Hair follicular keratinocyte (primary cell): ENCODE measurements at places on chromosomes 1 and 21. TPM values are rescaled to one million over a fixed set of nuclear protein-coding genes. Genes with fewer than 3 reads are reported as not detected.

Gene ZNF687
- 13.3 and 14.2 TPM in 2 replicates for total RNA-seq

Gene SHE
- total RNA-seq = under 0.01 TPM in 1 of 2 replicates, not detected in the other

Gene MLLT11
- total RNA-seq = 9.3 and 9.6 TPM in 2 replicates

Gene UBXN10
- total RNA-seq = 0.04 and 0.16 TPM in 2 replicates

Gene ZNF648
- total RNA-seq = not detected in 2 replicates

Gene DIO1
- not detected in 2 replicates for total RNA-seq

Gene LRRC38
- not detected in 2 replicates for total RNA-seq

Gene SPRTN
- total RNA-seq = 20.3 and 31.2 TPM in 2 replicates

Gene FAM167B
- not detected in 2 replicates for total RNA-seq

Gene PKN2
- total RNA-seq = 14.5 and 20.7 TPM in 2 replicates

Gene AMY1C
- total RNA-seq = not detected in 2 replicates

Gene PDC
- not detected in 2 replicates for total RNA-seq
